Lower lobe of right lung (tissue), 2 donors: ENCODE measurements at places on chromosomes 11 and 22. TPM values are rescaled to one million over a fixed set of nuclear protein-coding genes. Genes with fewer than 3 reads are reported as not detected.
A peak's percentile ranks its signal among the peaks of the same experiment; 100 is the strongest.

SLCO2B1 gene
- total RNA-seq: 332 TPM

DNA sequence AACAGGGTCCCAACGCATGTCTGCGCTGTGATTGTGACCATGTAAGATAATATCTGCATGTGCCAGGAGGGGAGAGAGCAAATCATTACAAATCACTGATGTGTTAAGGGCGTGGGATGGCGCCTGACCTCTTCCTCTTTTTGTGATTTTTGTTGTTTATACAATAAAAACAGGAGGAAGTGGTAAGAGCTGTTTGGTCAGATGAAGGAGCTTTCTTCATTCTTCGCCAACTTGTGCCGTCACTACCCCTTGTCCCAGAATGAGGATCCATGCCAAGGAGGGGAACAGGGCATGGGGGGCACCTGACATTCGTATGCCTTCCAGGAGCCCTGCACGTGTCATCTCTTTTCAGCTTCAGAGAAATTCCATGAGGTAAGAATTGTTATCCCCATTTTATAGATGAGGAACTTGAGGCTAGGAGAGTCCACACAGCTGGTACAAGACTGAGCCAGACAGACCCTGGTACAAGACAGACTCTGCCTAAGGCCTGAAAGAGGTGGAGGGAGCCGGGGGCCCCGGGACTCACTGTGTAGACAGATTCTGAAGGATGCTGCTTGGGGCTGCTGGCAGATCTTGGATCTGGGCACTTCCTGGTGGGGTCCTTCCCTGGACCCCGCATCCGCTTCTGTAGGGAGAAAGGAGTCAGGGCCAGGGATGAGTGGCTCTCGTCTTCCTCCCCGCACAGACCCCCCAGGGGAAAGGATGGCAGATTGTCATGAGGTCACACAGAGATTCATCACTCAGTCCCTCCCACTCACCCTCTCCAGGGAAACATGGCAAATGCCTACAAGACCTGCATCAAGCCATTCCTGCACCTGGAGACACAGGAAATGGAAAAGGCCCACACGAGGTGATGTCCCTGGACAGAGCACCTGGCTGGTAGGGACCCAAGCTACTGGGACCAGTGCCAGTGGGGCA is 34.6 kb downstream of the NFAM1 start:
- H3K27ac ChIP-seq: peak overlapping the region; percentile 53
- DNase-seq: peak; percentile 72
- H3K36me3 ChIP-seq: no peaks in the 10 kb centered on the region
- H3K4me1 ChIP-seq: peaks cover 7% of the 10 kb centered on the region
- H3K4me3 ChIP-seq: no peak overlapping the region

OR51F2 gene
- not detected for total RNA-seq

- H3K27me3 ChIP-seq: no peaks in the 10 kb centered on the region
- no peak overlapping the region for H3K27ac ChIP-seq
- peaks cover 28% of the 10 kb centered on the region for H3K4me1 ChIP-seq
- H3K36me3 ChIP-seq: peaks cover 70% of the 10 kb centered on the region
- H3K4me3 ChIP-seq: no peak overlapping the region
- no peak for DNase-seq
Measured at GRCh38 chr11:62712276-62712812, 4.9 kb downstream of the GNG3 start.

DNA sequence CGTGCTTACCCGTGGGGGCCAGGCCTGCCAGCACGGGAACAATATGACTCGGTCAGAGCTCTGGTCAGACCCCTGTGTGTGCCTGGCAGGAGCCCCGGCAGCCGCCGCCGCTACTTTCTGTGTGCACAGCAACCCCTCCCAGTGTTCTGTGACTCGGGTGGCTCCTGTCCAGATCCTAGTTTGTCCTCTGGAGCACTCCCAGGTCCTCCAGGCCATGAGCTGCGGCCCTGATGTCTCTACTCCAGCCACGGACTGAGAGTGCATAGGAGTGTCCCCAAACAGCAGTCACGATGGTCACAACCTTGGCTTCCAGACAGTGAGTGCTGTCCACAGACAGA is 3.2 kb downstream of the NDUFS8 start:
- H3K36me3 ChIP-seq: peaks cover 27% of the 10 kb centered on the region
- no peak for DNase-seq
- H3K27me3 ChIP-seq: no peaks in the 10 kb centered on the region
- H3K4me3 ChIP-seq: no peak overlapping the region
- H3K4me1 ChIP-seq: peaks cover 67% of the 10 kb centered on the region

DNA sequence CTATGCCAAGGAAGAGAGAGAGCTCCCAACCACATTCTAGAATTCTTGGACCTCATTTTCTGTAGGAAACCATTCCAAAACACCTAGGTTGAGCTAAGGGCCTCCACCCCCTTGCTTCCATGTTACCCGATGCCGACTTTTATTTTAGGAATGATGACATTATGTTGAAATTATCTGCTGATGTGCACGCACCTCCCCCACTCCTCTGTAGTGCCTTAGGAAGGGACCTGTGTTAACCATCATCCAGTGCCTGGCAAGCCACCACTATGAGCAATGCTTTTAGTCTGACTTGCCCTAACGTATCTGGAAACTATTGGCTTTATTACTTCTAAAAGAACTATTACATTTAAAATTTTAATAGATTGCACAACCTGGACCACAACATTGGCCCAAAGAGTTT is 42.1 kb downstream of the NCAPD3 start:
- no peaks in the 10 kb centered on the region for H3K27me3 ChIP-seq
- H3K4me3 ChIP-seq: no peak overlapping the region
- no peak overlapping the region for H3K27ac ChIP-seq
- H3K36me3 ChIP-seq: peaks cover 71% of the 10 kb centered on the region

- H3K4me3 ChIP-seq: no peak overlapping the region
- H3K4me1 ChIP-seq: no peaks in the 10 kb centered on the region
- H3K27ac ChIP-seq: no peak overlapping the region
- DNase-seq: peak; percentile 66
- H3K36me3 ChIP-seq: no peaks in the 10 kb centered on the region
Measured at GRCh38 chr11:78715639-78716311, 141.1 kb upstream of the NARS2 start.

SCGB1D4 gene
- total RNA-seq: not detected

- peak overlapping the region; percentile 94 for H3K4me3 ChIP-seq
- DNase-seq: peak; percentile 76
- H3K4me1 ChIP-seq: peaks cover 69% of the 10 kb centered on the region
- H3K27me3 ChIP-seq: no peaks in the 10 kb centered on the region
Measured at GRCh38 chr22:37018815-37019308, 385 bp downstream of the TST start.

VPREB3 gene
- total RNA-seq: not detected

GRCh38 chr11:82631722-82632630 is 101.7 kb downstream of the FAM181B start:
- no peak overlapping the region for H3K4me3 ChIP-seq
- no peaks in the 10 kb centered on the region for H3K4me1 ChIP-seq
- no peak overlapping the region for H3K27ac ChIP-seq
- H3K36me3 ChIP-seq: no peaks in the 10 kb centered on the region
- H3K27me3 ChIP-seq: no peaks in the 10 kb centered on the region
